Colonic mucosa (tissue), 4 donors: ENCODE measurements at places on chromosomes 3 and 15. TPM values are rescaled to one million over a fixed set of nuclear protein-coding genes. Genes with fewer than 3 reads are reported as not detected.

GRCh38 chr15:31275331-31276262 is 51.0 kb upstream of the KLF13 start:
- H3K27ac ChIP-seq = no peak overlapping the region
- no peaks in the 10 kb centered on the region for H3K36me3 ChIP-seq
- H3K27me3 ChIP-seq = no peaks in the 10 kb centered on the region
- no peak for DNase-seq
- H3K4me3 ChIP-seq = no peak overlapping the region

GRCh38 chr3:177930771-177931170 is 605.5 kb upstream of the KCNMB2 start:
- H3K27me3 ChIP-seq = no peaks in the 10 kb centered on the region
- H3K4me3 ChIP-seq = no peak overlapping the region
- H3K4me1 ChIP-seq = no peaks in the 10 kb centered on the region
- H3K36me3 ChIP-seq = no peaks in the 10 kb centered on the region
- DNase-seq = no peak

DNA sequence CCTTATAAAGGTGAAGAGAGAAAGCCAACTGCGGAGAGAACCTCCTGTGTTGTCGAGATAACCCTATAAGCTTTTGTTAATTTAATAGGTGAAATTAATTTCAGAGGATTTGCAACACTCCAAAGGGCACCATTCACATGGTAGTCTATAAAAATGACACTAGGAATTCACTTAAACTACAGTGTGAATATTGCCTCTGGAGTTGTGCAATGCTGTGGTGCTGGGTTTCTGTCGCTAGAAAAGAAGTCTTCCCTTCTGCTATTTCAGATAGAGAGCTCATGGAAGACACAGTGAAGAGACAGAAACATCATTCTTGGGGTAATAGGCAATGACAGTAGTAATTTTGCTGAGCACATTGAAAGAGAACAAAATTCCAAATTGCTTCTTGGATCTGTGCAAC is 28.8 kb upstream of the PROK2 start:
- no peaks in the 10 kb centered on the region for H3K27me3 ChIP-seq
- H3K4me3 ChIP-seq = no peak overlapping the region
- H3K27ac ChIP-seq = no peak overlapping the region
- no peaks in the 10 kb centered on the region for H3K4me1 ChIP-seq

ANKDD1A gene
- total RNA-seq = 0.32 TPM

GRCh38 chr15:101505610-101506337 is 16.3 kb upstream of the PCSK6 start:
- no peak for DNase-seq
- no peaks in the 10 kb centered on the region for H3K36me3 ChIP-seq
- H3K27ac ChIP-seq = no peak overlapping the region
- no peaks in the 10 kb centered on the region for H3K4me1 ChIP-seq
- H3K4me3 ChIP-seq = no peak overlapping the region
- no peaks in the 10 kb centered on the region for H3K27me3 ChIP-seq

- no peaks in the 10 kb centered on the region for H3K4me1 ChIP-seq
- DNase-seq = peak; percentile 75
- no peak overlapping the region for H3K27ac ChIP-seq
Measured at GRCh38 chr3:23035927-23036640, 167.0 kb upstream of the UBE2E2 start.
